ENCODE measurements at places on chromosomes 4 and X.

GRCh38 chr4:11597506-11597905 lies 168.8 kb upstream of the HS3ST1 start:
- no peak for DNase-seq

- no peak for DNase-seq
Measured at GRCh38 chrX:139179592-139179991, 350.9 kb upstream of the F9 start.

DNA sequence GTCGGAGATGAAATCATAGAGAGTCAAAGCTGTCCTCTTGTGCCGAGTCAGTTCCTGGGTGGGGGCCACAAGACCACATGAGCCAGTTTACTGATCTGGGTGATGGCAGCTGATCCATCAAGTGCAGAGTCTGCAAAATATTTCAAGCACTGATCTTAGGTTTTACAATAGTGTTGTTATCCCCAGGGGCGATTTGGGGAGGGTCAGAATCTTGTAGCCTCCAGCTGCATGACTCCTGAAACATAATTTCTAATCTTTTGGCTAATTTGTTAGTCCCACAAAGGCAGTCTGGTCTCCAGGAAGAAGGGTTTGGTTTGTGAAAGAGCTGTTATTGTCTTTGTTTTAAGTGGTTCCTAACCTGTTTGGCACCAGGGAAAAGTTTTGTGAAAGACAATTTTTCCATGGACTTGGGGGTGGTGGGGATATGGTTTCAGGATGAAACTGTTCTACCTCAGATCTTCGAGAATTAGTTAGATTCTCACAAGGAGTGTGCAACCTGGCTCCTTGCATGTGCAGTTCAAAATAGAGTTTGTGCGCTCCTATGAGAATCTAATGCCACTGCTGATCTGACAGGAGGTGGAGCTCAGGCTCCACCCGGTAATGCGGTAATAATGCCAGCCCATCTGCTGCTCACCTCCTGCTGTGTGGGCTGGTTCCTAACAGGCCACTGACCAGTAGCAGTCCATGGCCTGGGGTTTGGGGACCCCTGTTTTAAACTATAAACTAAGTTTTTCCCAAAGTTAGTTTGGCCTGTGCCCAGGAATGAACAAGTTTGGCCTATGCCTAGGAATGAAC lies 29.2 kb downstream of the METAP1 start:
- DNase-seq, result no peak

- DNase-seq, result no peak
Measured at GRCh38 chrX:79367907-79368306, 773 bp upstream of the ITM2A start.

GRCh38 chr4:56731857-56732256 lies 50.8 kb upstream of the HOPX start:
- DNase-seq, result no peak

GRCh38 chr4:145034727-145035211 lies 63.2 kb downstream of the ANAPC10 start:
- DNase-seq, result no peak

GRCh38 chr4:37748485-37748884 lies 62.3 kb upstream of the RELL1 start:
- DNase-seq, result no peak

DNA sequence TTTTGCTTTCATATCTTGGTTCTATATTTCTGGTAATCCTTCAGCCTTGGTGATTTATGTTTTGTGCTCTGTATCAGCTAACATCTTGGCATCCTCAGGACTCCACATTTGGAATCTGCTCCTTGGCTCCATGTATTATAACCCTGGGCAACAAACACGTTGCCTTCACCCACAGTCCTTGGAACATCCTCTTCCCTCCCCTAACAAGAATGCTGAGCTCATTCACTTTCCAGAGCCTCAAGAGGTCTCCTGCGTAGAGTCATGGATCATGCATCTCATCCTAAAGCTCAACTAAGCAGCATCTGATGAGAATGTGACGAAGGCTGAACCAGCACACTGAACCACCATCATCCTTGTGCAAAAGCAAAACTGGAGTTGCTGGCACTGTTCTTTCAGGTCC lies 60.5 kb upstream of the C1GALT1C1 start:
- DNase-seq, result no peak

DNA sequence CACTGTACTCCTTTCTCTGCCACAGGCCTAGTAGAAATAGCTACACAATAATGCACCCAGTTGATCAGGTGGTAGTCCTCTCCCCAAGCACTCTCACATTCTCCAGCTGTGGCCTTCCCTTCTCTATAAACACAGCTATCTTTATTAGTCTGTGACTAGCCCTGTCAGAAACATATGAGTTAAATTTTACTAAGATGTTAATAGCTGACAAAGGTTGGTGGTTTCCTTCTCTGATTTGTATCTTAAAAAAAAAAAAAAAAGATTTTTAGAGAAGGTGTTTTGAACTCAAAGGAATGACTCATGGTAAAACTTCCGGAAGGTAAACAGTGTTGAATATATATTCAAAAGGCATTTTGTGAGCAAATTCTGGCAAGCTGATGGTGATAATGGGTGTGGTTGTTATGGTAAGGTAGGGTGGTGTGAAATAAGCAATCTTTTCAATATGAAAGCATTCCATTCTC lies 327.4 kb downstream of the PPP3CA start:
- no peak for DNase-seq

DNA sequence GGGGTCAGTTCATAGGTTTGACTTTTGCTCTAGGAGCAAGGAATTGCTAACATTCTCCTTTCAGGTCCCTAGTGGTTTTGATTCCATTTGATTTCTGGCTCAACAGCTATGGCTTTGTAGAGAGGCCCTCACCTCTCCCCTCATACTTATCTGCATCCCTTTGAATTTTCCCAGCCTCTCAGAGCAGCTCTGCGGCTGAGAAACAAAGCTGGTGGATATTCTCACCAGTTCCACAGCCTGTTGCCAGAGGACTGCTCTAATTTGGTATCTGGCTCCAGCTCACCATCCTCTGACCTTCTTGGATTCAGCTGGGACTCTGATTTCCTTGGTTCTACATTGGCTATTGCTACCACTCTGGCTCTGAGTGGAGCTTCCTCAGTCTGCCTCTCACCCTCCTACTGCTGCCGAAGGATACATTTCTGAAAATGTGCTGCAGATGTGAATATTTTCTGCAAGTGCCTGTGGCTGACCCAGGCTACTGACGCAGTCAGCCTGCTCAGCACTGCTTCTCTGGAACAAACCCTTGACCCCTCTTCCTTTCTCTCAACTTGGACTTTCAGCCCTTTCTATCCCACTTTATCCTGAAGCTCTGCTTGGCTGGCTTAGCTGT lies 110.9 kb upstream of the ENPEP start:
- no peak for DNase-seq

GRCh38 chrX:14051416-14051815 lies 21.7 kb upstream of the GEMIN8 start:
- no peak for DNase-seq

Data from GM12892 (cell line).